Activated naive CD4-positive, alpha-beta T cell treated with anti-CD3 and anti-CD28 coated beads, Interleukin-2, amount 50 U/mL, for 72 hours (primary cell): ENCODE measurements at places on chromosomes 13 and 19. TPM values are rescaled to one million over a fixed set of nuclear protein-coding genes. Genes with fewer than 3 reads are reported as not detected.

Gene FAM83E
- 9.1 TPM for total RNA-seq

Gene TMEM86B
- 7.7 TPM for total RNA-seq

Gene CPB2
- total RNA-seq, result not detected

Gene ZNF576
- total RNA-seq, result 19.6 TPM

Gene KPTN
- 24.8 TPM for total RNA-seq

Gene HPN
- total RNA-seq, result not detected

Gene ZNF835
- total RNA-seq, result 2.2 TPM

Gene ARL11
- total RNA-seq, result 1.6 TPM

GRCh38 chr19:2038284-2039088 is 12.6 kb downstream of the MKNK2 start:
- DNase-seq, result no peak

- DNase-seq, result no peak
These were observed 3.6 kb downstream of the KLK15 start for GRCh38 chr19:50829801-50830200.

GRCh38 chr19:46977548-46977947 is 42.1 kb upstream of the NPAS1 start:
- no peak for DNase-seq

- DNase-seq, result no peak
These were observed 23.5 kb upstream of the QTRT1 start for GRCh38 chr19:10677751-10678150.

GRCh38 chr13:50401049-50401505 is 385.8 kb downstream of the KCNRG start:
- DNase-seq, result no peak

GRCh38 chr19:49904136-49904535 is 7.4 kb upstream of the IL4I1 start:
- DNase-seq, result no peak

- no peak for DNase-seq
These were observed 203.8 kb downstream of the GPC6 start for GRCh38 chr13:93430381-93430780.

- DNase-seq, result no peak
These were observed 586.8 kb upstream of the MIR17HG start for GRCh38 chr13:90760639-90761038.

DNA sequence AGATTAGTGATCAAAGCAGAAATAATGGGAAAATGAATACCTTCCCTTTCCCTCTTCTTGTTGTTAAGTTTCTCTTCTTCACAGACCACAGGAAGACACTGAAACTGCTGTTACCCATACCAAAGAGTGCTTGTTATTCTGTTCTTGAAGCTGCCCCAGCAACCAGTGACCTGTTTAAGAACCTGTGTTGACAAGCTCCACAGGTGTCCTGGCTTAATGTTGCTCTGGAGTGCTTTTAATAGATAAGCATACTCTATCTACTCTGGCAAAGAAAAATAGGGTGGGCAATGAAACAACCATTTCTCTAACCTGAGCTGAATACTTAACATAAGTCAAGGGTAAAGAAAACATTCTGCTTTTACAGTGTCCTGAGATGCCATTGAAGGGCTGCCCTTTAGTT is 506.7 kb upstream of the GPC6 start:
- DNase-seq, result no peak

- DNase-seq, result no peak
These were observed 23.7 kb upstream of the SHISA2 start for GRCh38 chr13:26075498-26075897.

DNA sequence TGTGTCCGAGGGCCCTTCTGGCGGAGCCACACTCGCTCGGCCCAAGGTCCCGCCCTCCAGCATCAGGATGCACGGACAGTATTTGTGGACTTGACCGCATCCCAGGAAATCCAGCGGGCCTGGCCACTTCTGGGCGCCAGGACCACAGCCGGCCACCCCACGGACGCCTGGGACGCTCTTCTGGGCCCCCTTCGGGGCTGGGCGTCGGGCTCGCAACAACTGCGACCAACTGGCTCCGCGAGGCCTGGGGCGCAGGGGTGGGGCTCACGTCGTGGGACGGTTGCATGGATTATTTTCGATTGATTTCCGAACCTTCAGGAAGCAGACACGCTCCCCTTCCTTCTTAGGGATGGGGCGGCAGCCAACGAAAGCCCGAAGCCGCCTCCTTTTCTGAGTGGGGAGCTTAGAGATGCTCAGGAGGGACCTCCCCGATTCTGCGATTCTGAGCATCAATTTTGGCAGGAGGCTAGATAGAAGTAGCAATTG is 521 bp upstream of the NUP58 start:
- DNase-seq, result no peak

DNA sequence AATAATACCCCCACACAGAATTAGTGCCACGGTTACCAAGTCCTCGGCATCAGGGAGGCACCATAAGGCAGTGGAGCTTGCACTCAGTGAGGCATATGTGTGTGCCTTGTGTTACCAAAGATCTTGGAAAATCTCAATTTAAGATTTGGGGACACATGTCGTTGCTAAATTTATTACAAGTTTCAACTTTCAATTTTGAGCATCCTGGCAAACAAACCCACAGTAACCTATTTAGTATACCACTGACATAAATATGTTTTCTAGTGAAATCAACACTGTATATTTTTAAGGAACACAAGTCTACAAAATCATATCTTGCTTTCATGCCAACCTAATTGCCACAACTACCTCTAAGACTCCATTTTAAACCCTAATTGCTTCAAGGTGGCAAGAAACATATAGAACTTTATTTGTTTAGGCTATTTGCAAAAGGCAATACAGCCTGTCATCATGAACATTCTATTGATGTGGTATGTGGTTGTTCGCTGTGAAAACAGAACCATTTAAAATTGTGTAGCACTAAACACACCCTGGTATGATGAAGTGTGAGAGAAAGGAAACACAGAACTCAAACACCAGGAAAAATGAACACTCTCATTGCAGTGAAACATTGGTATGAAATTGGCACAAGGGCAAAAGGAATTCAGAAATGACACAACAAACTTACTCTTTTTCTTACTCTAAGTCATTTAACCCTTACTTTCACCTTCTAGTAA is 531.1 kb downstream of the IRS2 start:
- DNase-seq, result no peak

DNA sequence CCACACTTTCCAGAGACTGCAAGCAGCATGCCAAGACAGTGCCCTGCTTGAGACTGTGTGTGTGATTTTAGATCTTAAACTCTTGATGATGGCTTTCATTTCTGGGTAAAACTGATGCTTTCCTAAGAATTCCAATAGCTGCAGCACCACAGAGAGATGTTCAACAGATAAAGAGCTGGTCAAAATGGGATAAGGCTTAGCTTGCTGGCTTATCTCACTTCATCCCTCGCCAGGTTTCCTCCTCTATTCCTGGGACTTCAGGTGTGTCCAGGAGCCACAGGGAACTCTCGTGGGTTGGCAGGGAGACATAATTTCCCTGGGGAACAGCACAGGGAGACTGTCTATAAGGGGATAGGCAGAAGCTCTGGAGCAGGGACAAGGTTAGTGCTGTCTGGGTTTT is 137.3 kb downstream of the KCTD15 start:
- DNase-seq, result no peak

- DNase-seq, result no peak
These were observed 226.7 kb upstream of the TSHZ3 start for GRCh38 chr19:31575846-31576335.

DNA sequence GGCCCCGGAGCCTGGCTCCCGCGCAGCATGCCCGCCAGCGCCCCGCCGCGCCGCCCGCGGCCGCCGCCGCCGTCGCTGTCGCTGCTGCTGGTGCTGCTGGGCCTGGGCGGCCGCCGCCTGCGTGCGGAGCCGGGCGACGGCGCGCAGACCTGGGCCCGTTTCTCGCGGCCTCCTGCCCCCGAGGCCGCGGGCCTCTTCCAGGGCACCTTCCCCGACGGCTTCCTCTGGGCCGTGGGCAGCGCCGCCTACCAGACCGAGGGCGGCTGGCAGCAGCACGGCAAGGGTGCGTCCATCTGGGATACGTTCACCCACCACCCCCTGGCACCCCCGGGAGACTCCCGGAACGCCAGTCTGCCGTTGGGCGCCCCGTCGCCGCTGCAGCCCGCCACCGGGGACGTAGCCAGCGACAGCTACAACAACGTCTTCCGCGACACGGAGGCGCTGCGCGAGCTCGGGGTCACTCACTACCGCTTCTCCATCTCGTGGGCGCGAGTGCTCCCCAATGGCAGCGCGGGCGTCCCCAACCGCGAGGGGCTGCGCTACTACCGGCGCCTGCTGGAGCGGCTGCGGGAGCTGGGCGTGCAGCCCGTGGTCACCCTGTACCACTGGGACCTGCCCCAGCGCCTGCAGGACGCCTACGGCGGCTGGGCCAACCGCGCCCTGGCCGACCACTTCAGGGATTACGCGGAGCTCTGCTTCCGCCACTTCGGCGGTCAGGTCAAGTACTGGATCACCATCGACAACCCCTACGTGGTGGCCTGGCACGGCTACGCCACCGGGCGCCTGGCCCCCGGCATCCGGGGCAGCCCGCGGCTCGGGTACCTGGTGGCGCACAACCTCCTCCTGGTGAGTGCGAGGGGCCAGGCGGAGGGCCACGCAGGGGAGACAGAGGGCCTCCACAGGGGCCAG is at the start of gene KL:
KL (plus strand) TSS at position 10 of the 909 bp plus-strand sequence; CDS start at position 28, 18 bp downstream.
- DNase-seq, result no peak

- no peak for DNase-seq
These were observed 626.1 kb downstream of the DACH1 start for GRCh38 chr13:71240911-71241310.
